Psoas muscle (tissue), 8 donors: ENCODE measurements at places on chromosomes 1 and 21.

DNA sequence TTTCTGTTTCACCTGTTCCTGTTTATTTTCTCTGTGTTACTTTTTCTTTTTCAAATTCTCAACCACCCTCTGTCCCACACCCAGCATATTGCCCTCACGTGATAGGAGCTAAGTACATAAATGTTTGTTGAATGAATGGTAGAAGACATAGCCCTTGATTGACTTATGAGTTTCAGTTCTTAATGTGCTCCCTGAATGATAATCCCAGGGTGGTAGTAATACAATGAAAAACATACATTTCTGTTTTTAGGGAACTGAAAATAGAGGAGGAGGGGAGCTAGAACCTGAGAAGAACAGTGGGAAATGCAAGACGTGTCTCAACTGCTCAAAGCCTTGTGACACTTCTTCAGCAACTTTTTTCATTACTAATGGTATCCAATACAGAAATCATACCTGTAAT lies 147.1 kb downstream of the SPATA46 start:
- no peak for DNase-seq

GRCh38 chr1:38833146-38833545 lies 26.4 kb downstream of the RRAGC start:
- DNase-seq: no peak

GRCh38 chr1:200751717-200752116 lies 13.0 kb downstream of the CAMSAP2 start:
- no peak for DNase-seq

GRCh38 chr1:16491056-16491675 lies 22.9 kb downstream of the RNU1-1 start:
- DNase-seq: no peak

DNA sequence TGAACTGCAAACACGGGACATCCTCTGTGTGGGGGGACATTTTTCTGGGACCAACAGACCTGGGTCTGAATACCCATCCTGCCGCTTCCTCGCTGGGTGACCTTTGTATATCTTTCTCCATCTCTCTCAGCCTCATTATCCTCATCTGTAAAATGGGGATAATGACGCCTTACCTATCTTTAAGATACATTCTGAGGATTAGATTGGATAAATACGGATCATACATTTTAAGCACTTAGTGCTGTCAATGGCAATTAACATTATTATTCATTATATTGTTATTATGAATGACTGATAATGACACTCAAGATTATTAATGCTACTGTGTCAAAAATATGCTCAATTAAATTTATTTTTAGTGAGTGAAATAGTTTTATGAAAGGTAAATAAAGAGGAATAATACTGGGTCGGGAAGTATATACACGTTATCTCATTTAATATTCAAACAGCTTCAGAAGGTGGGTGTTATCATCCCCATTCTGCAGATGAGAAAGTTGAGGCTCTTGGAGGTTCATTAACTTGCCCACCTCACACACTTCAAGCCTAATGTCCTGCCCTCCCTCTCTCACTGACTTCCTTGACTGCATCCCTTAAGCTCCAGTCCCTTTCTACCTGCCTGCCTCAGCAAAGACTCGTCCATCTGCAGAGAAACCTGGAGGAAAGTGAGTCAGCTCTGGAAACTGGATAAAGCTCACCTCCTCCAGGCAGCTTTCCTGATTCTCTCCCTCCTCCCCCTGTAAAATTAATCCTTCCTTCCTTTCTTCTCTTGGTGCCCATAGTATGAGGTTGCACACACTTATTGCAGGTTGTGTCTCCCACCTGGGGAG lies 120.7 kb upstream of the JUN start:
- DNase-seq: no peak

- no peak for DNase-seq
Observed at GRCh38 chr21:14088391-14088790, 122.4 kb downstream of the LIPI start.

DNA sequence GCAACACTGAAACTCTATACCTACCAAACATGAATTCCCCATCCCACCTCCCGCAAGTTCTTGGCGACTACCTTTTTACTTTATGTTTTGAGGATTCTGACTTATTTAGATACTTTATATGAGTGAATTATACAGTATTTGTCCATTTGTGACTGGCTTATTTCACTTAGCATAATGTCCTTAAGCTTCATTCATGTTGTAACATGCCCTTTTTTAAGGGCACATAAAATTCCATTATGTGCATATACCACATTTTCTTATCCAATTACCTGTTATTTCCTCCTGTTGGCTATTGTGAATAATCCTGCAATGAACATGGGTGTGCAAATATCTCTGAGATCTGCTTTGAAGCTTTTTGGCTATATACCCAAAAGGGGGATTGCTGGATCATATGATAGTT lies 22.0 kb upstream of the CHIT1 start:
- no peak for DNase-seq

GRCh38 chr1:79259390-79260336 lies 253.1 kb upstream of the ADGRL4 start:
- DNase-seq: no peak

DNA sequence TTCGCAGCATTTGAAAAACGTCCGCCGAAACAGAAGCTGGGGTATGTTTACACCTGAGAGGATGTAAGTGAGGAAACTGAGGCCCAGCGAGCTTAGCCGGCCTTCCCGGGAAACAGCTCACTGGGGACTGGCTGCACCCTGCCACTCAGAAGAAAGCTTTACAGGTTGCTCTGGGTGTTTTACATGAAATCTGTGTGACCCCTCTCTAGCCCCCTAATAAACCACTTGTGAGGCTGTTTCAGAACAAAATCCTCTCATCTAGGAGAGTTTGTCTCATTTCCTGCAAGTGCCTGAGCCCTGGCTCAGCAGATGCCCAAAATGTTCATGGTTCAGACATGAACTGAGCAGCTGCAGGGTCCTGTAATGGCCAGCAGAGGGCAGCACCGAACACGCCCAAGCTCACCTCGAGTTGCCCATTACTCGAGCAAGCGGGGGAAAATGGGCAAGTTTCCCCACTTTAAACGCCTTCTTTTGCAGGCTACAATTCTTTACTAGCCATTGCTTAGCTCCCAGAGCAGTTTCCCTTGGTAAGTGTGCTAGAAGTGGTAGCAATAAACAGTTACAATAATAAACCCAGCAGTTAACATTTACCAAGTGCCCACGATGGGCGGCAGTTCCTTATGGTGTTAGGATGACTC lies 76.4 kb downstream of the FHAD1 start:
- DNase-seq: peak; percentile 72

DNA sequence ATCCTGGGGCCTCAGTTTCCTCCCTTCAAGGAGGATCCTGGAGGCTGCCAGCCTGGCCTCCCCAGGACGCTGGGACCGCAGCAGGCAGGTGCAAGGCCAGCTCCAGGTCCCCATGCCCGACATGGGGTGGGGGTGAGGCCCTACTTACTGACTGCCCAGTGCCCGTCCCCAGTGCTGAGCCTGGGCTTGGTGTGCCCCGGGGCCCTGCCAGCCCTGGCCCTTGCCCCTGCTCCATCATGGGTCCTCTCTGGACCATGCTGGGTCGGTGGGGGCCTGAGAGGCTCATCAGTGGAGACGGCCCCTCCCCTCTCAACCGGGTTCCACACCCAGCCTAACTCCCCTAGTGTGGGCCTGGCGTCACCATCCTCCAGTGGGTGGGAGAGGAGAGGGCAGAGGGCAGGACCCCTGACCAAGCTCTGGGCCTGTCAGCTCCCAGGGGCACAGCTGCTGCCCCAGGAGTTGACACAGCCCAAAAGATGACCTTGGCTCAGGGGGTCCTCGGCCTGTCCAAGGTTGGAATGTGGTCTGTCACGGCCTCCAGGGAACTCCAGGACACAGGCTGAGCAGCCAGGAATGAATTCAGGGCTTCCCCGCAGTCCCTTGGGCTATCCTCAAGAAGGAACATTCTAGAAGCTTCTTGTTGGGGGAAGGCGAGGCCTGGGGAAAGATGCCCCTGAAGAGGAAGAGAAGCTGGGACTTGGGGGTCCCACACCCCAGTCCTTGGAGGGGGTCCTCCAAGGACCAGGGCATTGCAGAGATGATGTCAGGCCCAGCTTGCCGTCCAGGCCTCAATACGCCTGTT lies 17.6 kb upstream of the ARF1 start:
- DNase-seq: no peak

DNA sequence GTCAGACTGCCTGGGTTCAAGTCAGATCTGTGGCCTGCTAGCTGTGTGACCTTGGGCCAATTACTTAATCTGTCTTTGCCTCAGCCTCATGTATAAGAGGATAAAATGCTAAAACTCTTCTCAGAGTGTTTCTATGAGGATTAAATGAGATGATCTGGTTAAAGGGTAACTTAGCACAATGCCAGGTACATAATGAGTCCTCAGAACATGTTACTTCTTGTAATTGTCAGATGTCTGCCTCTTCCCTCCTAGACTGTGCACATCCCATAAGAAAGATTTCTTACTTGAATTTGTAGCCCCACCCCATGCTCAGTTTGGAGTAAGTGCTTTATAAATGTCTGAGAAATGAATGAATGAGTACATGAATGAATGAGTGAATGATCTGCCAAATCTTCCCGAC lies 34.6 kb upstream of the HIVEP3 start:
- DNase-seq: no peak

- peak; percentile 43 for DNase-seq
Observed at GRCh38 chr21:34795548-34796180, 126.9 kb downstream of the CLIC6 start.

DNA sequence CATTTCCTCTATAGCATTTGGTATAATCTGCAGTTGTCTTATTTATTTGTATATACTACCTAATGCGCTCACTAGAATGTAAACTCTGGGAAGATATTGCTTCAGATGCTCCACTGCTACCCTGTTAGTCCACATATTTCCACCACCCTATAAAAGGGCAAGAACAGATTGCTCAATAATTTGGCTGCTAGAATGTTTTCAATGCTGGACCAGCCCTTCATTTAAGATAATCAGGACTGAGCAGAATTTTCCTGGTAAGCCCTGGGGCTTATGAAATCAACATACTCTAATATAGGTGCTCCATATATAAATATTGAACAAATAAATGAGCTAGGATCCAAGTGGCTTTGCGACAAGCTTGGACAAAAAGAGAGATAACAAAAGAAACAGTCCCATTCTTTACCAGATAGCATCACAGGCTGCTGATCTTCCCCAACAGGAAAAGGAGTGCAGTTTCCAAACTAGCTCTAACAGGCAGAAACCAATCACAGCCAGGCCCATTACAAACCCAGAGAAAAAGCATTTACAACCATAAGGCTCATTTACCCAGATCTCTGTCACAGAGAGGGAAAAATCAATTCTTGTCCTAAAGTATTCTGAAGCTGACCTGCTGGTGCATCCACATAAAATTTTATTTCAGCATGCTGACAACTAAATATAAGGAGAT lies 8.3 kb downstream of the BCAR3 start:
- no peak for DNase-seq

- peak; percentile 25 for DNase-seq
Observed at GRCh38 chr1:183101841-183102276, 78.6 kb downstream of the LAMC1 start.

GRCh38 chr1:160046494-160047110 lies 14.8 kb upstream of the PIGM start:
- DNase-seq: peak; percentile 72

DNA sequence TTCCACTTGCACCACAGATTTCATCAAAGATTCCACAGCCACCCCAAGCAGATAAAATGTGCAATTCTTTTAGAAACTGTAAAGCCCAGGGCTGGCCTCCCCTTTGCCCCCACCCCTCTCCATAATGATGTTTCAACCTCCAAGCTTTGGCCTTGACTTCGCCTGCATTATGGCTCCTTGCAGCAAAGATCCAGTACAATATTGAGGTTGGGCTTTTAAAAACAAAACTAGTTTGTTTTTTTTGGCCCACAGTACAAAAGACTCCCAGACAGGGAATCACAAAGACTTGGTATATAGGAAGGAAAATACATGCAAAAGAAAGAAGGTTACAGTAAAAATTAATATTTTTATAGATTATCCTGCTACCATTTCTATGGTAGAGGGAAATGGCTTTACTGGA lies 356.5 kb upstream of the PTBP2 start:
- DNase-seq: no peak

GRCh38 chr1:91053630-91054029 lies 31.8 kb upstream of the ZNF644 start:
- DNase-seq: no peak

DNA sequence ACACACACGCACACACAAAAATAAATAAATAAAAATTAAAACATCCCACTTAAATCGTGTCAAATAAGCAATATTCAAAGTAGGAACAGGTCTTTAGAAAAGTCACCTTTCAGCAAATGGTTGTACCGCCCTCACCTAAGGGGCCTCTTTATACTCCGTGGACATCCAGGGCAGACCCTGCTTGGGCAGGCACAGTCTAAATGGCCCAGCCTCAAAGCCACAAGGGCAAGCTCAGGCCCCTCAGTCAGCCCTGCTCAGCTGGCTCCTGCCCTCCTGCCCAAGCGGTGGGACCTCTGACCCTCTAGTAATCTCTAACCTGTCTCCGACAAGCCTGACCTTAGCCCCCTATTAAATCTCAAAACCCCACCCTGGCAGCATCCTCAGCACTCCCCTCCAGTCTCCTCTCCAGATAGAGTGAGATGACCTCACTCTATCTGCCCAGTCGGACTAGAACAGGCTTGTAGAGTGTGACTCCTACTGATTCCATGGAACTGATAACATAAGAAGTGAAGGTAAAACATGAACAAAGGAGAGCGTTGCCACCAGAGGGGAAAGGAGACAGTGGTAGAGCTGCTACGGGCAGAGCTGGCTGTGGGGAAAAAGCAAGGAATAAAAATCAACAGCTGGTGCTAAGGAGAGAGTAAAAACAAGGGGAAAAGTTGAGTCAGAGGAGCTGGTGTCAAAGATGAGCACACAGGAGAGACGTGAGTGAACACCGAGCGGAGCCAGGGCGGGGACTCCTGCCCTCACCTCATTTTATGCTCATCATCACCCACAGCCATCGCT lies 36.0 kb downstream of the SIPA1L2 start:
- no peak for DNase-seq

GRCh38 chr1:19708567-19709110 lies 44.0 kb downstream of the HTR6 start:
- no peak for DNase-seq

DNA sequence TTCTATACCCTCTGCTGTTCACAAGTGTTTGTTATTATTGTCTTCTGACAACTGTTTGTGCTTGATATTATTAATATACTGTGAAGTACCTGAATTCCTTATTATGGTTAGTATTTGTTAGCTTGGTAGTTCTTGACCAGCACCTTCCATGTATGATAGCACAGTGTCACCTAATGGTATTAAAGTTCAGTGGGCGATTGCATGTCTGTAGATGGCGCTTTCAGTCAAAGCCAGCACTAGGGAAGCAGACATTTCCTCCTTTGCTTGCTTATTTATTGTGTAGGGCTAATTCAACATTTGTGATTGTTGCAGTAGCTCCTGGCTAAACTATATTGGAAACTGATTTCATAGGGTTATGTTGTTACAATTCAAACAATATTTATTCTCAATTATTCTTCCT lies 218.0 kb downstream of the ZP4 start:
- DNase-seq: no peak

DNA sequence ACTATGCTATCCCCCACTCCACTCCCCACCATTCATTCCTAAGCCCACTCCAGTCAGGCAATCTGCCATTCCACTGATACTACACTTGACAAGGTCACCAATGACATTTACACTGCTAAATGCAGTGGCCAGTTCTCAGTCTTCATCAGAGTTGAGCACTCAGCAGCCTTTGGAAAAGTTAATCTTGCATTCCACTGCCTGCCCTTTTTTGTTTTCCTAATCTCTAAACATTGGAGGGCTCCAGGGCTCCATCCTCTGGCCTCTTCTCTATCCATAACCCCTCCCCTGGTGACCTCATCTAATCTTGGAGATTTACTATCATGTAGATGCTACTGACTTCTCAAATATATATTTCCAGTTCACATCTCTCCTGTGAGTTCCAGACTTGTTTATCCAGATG lies 70.9 kb upstream of the S1PR1 start:
- DNase-seq: no peak
